ENCODE measurements at places on chromosomes 6 and 20.
A peak's percentile ranks its signal among the peaks of the same experiment; 100 is the strongest.

DNA sequence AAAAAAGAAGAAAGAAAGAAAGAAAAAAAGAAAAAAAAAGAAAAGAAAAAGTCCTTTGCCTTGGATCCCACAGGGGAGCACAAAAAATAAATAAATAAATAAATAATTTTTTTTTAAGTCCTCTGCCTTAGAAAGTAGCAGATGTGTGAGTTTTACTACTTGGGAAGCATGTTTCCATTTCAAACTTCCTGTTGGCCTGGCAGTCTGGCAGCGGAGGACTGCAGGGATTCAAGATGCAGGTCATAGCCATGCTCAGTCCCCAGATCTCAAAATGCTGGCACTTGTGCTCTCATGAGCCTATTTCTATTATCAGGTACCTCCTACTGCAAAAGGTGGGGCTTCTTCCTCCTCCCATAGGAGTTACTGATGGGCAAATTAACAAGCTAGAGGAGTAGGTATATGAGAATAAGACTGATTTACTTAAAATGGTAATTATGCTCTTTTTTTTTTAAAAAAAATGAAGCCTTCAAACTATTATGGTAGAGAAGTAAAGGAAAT, 54.2 kb upstream of the MAP7 start:
- DNase-seq = no peak
- H3K4me1 ChIP-seq = peaks cover 27% of the 10 kb centered on the region
- no peak overlapping the region for H3K4me3 ChIP-seq
- no peaks in the 10 kb centered on the region for H3K36me3 ChIP-seq
- no peak overlapping the region for H3K27ac ChIP-seq
- no peaks in the 10 kb centered on the region for H3K27me3 ChIP-seq

DNA sequence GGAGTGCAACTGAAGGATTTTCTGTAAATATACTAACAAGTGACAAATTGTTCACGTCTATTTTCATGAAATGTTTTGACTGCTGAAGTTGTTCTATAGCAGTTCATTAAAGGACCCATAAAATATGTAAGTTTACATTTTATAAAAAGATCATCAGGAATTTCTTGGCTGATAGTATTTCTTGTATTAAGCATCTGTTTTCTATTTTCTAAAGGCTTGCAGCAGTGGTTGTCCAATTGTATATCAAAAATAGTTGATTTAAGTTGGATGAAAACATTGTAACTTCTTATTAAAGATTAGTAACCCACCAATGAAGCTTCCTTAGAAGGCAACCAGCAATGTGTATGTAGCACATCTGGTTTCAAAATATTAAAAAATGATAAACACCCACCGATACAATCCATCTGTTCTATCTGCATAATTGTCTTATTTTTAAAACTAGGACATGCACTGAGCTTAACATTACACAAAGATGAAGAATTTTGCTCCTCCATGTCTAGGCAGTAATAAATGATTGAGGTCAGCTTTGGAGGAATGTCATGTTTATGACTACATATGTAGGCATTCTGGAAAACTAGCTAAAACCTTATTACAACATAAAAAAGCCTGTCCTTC, 301.3 kb upstream of the TCF21 start:
- no peaks in the 10 kb centered on the region for H3K27me3 ChIP-seq
- H3K4me1 ChIP-seq = peaks cover 17% of the 10 kb centered on the region
- H3K27ac ChIP-seq = no peak overlapping the region
- DNase-seq = no peak
- H3K4me3 ChIP-seq = no peak overlapping the region

GRCh38 chr6:52305411-52305810, 20.9 kb upstream of the MCM3 start:
- no peaks in the 10 kb centered on the region for H3K36me3 ChIP-seq
- no peaks in the 10 kb centered on the region for H3K27me3 ChIP-seq
- H3K4me1 ChIP-seq = no peaks in the 10 kb centered on the region
- no peak for DNase-seq
- no peak overlapping the region for H3K27ac ChIP-seq

DNA sequence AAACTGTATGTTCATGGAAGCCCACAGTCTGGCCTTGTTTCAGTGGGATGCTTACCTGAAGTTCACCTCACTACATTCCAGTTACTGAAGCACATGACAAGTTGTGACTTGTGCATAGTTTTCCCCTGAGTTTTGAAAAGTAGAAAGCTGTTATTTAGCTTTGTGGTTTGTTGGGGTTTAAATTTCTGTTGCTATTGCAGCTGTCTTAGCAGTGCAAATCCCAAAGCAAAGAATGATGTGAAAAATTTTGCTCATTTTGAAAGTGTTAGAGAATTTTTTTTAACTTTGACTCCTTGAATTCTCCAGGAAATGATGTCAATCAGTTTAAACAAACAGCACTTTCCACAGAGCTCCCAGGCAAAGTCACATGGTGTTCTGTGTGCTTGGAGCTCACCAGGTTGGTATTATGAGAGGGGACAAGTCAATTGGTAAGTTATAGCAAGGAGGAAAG, 268.4 kb downstream of the ADGRG6 start:
- H3K4me3 ChIP-seq = peak overlapping the region; percentile 48
- H3K27ac ChIP-seq = peak overlapping the region; percentile 21
- no peaks in the 10 kb centered on the region for H3K36me3 ChIP-seq
- peak; percentile 38 for DNase-seq

DNA sequence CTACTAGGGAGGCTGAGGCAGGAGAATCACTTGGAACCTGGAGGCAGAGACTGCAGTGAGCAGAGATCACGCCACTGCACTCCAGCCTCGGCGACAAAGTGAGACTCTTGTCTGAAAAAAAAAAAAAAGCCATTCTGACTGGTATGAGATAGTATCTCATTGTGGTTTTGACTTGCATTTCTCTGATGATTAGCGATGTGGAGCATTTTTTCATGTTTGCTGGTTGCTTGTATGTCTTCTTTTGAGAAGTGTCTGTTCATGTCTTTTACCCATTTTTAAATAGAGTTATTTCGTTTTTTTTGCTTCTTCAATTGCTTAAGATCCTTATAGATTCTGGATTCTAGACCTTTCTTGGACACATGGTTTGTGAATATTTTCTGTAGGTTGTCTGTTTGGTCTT, 103.5 kb upstream of the SIM1 start:
- H3K4me3 ChIP-seq = no peak overlapping the region
- H3K4me1 ChIP-seq = no peaks in the 10 kb centered on the region
- no peak for DNase-seq
- H3K27me3 ChIP-seq = no peaks in the 10 kb centered on the region
- no peaks in the 10 kb centered on the region for H3K36me3 ChIP-seq
- H3K27ac ChIP-seq = no peak overlapping the region

Data from keratinocyte (primary cell).